ENCODE measurements at places on chromosomes 3 and 15. TPM values are rescaled to one million over a fixed set of nuclear protein-coding genes. Genes with fewer than 3 reads are reported as not detected.

GOLGA8Q gene
- total RNA-seq = not detected

PLSCR5 gene
- total RNA-seq = not detected

CPNE9 gene
- total RNA-seq = not detected

CSPG4 gene
- total RNA-seq = 39.1 TPM

SPTBN5 gene
- 0.61 TPM for total RNA-seq

NUTM1 gene
- total RNA-seq = not detected

STX19 gene
- total RNA-seq = not detected

CISH gene
- 2.1 TPM for total RNA-seq

CILP gene
- total RNA-seq = 22.5 TPM

HTR3E gene
- not detected for total RNA-seq

NPAP1 gene
- total RNA-seq = 0.41 TPM

DNA sequence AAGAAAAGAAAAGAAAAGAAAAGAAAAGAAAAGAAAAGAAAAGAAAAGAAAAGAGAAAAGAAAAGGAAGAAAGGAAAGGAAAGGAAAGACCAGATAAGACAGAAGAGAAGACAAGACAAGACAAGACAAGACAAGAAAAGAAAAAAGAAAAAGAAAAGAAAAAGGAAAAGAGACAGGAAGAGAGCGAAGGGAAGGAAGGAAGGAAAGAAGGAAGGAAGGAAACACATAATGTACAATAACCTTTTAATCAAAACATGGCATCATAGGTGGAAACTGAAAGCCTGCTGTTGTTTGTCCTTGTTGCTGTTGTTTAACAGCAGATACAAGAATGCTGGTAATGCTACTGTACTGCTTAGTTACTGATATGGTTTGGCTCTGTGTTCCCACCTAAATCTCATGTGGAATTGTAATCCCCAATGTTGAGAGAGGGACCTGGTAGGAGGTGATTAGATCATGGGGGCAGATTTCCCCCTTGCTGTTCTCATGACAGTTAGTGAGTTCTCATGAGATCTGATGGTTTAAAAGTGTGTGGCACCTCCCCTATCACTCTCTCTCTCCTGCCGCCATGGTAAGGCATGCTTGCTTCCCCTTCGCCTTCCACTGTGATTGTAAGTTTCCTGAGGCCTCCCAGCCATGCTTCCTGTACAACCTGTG lies 67.3 kb downstream of the MCF2L2 start:
- no peaks in the 10 kb centered on the region for H3K27me3 ChIP-seq
- no peaks in the 10 kb centered on the region for H3K4me1 ChIP-seq
- no peaks in the 10 kb centered on the region for H3K36me3 ChIP-seq
- DNase-seq = no peak
- no peak overlapping the region for H3K4me3 ChIP-seq
- no peak overlapping the region for H3K27ac ChIP-seq

DNA sequence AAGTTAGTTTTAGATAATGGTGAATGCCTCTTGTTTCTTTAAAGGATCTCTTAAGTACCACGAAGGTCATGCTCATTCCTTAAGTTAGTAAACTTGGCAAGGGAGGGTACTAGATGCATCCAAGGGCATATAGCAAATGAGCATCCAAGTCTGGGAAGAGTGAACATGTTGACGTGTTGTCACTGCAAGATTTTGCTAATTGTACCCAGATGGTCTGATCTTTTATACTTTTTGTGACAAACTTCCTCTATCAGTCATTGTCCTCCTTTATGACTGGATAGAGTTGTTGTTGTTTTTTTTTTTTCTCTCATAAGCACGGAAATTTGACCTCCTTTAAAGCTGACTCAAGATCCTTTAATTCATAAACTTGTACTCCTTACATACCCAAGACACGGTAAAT lies 121.3 kb downstream of the CHST2 start:
- peak overlapping the region; percentile 29 for H3K27ac ChIP-seq
- H3K36me3 ChIP-seq = no peaks in the 10 kb centered on the region
- no peak overlapping the region for H3K4me3 ChIP-seq
- no peaks in the 10 kb centered on the region for H3K4me1 ChIP-seq
- no peaks in the 10 kb centered on the region for H3K27me3 ChIP-seq

DNA sequence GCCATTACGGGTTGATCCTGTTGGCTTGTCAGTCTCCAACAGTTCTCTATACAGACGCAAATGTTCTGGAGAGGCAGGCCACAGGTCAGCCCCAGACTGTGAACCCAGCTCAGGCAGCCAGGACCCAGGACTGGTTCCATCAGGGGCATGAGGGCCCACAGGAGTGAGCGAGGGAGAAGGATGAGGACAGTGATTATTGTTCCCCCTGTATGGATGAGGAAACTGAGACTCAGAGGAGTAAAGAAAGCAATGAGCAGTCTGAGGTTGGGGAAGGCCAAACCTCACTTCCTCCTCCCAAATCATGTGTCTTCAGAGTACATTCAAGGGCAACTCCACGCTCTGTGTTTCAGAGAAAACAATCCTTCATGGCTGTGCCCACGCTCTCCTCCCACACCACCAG lies 121.9 kb downstream of the RPLP1 start:
- no peaks in the 10 kb centered on the region for H3K36me3 ChIP-seq
- no peak overlapping the region for H3K4me3 ChIP-seq
- no peaks in the 10 kb centered on the region for H3K27me3 ChIP-seq
- H3K27ac ChIP-seq = peak overlapping the region; percentile 3
- H3K4me1 ChIP-seq = peaks cover 5% of the 10 kb centered on the region
- no peak for DNase-seq

DNA sequence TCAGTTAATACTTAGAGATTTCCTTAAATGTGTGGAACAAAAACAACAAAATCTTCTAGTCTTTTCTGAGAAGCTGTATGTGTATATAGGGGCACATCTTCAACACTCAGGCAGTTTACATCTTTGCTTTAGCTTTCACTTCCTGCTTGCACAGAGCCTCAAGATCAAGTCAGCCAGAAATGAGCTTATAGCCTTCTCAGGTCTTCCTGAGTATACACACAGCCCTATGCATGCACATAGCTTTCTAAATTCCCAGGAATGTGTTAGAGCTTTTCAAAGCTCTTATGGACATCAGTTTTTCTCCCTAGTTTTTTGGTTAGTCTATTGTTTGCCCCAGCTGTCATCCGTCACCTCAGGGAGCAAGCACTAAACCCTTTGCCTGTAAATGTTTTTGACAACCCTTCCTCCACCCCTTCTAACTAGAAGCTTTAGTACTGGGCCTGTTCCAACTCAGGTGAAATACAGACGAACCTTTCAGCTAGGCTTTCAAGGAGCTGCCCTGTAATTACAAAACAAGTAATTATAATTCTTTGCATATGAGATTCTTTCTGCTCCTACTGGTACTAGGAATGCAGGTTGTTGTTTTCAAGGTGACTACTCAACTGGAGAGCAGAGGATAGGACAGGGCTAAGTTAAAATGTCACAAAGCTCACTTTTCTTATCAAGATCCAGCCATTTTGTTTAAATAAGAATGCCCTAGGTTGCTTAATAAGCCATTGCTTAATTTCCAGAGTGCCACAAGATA lies 22.6 kb upstream of the MTMR10 start:
- no peaks in the 10 kb centered on the region for H3K36me3 ChIP-seq
- DNase-seq = no peak

- no peak overlapping the region for H3K4me3 ChIP-seq
- no peaks in the 10 kb centered on the region for H3K4me1 ChIP-seq
- DNase-seq = no peak
Measured at GRCh38 chr3:12034440-12034839, 30.3 kb downstream of the SYN2 start.

- no peaks in the 10 kb centered on the region for H3K36me3 ChIP-seq
- no peak overlapping the region for H3K27ac ChIP-seq
- no peak for DNase-seq
- no peaks in the 10 kb centered on the region for H3K27me3 ChIP-seq
- no peak overlapping the region for H3K4me3 ChIP-seq
- no peaks in the 10 kb centered on the region for H3K4me1 ChIP-seq
Measured at GRCh38 chr3:128182656-128183055, 29.4 kb downstream of the EEFSEC start.

DNA sequence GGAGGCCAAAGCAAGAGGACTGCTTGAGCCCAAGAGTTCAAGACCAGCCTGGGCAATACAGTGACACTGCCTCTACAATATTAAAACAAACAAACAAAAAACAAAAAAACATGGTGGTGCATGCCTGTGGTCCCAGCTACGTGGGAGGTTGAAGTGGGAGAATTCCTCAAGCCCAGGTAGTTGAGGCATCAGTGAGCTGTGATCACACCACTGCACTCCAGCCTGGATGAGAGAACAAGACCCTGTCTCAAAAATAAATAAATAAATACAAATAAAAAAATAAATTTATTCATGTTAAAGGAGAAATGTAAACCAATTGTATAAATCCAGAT lies 200.6 kb downstream of the BCHE start:
- no peaks in the 10 kb centered on the region for H3K27me3 ChIP-seq
- H3K36me3 ChIP-seq = no peaks in the 10 kb centered on the region

Measured in uterus (tissue), 4 donors.